ENCODE measurements at places on chromosomes 11 and 22.

- H3K27ac ChIP-seq = peak overlapping the region; percentile 80
- H3K4me3 ChIP-seq = peak overlapping the region; percentile 45
- H3K36me3 ChIP-seq = no peaks in the 10 kb centered on the region
- DNase-seq = peak; percentile 52
- peaks cover 30% of the 10 kb centered on the region for H3K4me1 ChIP-seq
- H3K27me3 ChIP-seq = no peaks in the 10 kb centered on the region
Observed at GRCh38 chr11:104705490-104706190, 192.6 kb downstream of the CASP12 start.

- no peaks in the 10 kb centered on the region for H3K27me3 ChIP-seq
- H3K4me1 ChIP-seq = no peaks in the 10 kb centered on the region
- H3K4me3 ChIP-seq = no peak overlapping the region
- no peak for DNase-seq
- H3K27ac ChIP-seq = no peak overlapping the region
Observed at GRCh38 chr11:131409345-131409744, 38.9 kb downstream of the NTM start.

GRCh38 chr11:122337704-122338103, 221.7 kb upstream of the BLID start:
- no peak overlapping the region for H3K4me3 ChIP-seq
- no peaks in the 10 kb centered on the region for H3K4me1 ChIP-seq
- peaks cover 8% of the 10 kb centered on the region for H3K27me3 ChIP-seq
- no peaks in the 10 kb centered on the region for H3K36me3 ChIP-seq
- DNase-seq = no peak

- H3K27me3 ChIP-seq = peaks cover 7% of the 10 kb centered on the region
- no peak for DNase-seq
- H3K4me1 ChIP-seq = no peaks in the 10 kb centered on the region
- H3K4me3 ChIP-seq = no peak overlapping the region
- no peaks in the 10 kb centered on the region for H3K36me3 ChIP-seq
- H3K27ac ChIP-seq = no peak overlapping the region
Observed at GRCh38 chr11:119999220-119999619, 138.7 kb downstream of the TRIM29 start.

DNA sequence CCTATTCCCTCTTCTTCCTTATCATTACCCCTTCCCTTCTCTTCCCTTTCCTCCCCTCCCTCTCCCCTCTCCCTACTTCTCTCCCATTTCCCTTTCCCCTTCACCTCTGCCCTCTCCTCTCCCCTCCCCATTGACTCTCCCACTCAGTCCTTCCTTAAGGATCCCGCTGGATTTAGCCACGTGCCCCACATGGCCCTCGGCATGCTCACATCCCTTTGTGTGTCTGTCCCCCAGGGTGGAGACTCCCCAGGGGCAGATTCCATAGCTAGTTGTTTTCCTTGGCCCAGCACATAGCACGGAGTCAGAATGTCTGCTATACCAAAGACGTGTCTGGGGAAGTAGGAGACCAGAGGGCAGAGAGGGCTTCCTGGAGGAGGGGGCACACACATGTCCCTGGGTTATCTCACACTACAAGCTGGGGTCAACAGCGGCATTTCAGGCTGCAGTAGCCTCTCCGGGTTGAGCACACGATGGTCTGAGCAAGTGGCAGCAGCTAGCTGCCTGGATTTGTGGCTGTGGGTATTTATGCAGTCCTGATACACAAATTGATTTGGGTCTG, 487.0 kb downstream of the TBC1D22A start:
- no peak overlapping the region for H3K4me3 ChIP-seq
- no peaks in the 10 kb centered on the region for H3K4me1 ChIP-seq
- no peaks in the 10 kb centered on the region for H3K27me3 ChIP-seq

GRCh38 chr11:61406067-61406466, 13.7 kb downstream of the TMEM216 start:
- peaks cover 84% of the 10 kb centered on the region for H3K36me3 ChIP-seq
- H3K27me3 ChIP-seq = no peaks in the 10 kb centered on the region
- no peak overlapping the region for H3K27ac ChIP-seq
- no peak for DNase-seq

DNA sequence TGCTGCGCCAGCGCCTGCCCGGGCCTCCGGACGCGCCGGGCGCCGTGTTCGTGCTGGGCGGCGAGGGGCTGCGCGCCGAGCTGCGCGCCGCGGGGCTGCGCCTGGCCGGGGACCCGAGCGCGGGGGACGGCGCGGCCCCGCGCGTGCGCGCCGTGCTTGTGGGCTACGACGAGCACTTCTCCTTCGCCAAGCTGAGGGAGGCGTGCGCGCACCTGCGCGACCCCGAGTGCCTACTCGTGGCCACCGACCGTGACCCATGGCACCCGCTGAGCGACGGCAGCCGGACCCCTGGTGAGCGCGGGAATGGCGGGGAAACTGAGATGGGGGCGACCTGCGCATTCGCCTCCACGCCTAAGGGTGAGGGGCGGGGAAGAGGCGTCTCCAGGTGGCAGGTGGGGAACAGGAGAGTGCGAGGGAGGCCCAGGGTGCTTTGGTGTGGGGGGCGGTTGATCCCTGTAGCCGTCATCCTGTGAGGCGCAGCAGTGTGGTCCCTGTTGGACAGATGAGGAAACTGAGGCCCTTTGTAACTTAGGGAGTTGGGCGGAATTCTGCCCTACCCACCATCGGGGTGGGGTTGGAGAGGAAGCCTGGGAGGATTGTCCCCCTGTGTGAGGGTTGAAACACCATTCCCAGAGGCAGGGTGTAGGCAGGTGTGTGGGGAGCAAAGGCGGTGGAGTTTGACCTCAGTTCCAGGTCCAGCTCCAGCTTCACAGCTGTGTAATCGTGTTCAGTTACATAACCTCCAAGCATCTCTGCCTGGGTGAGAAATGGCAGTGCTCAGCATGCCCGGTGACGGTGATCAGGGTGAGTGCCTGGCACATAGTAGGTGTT, 758 bp downstream of the PDXP start:
- DNase-seq = no peak
- peak overlapping the region; percentile 65 for H3K4me3 ChIP-seq
- H3K36me3 ChIP-seq = peaks cover 6% of the 10 kb centered on the region
- H3K27me3 ChIP-seq = no peaks in the 10 kb centered on the region
- no peak overlapping the region for H3K27ac ChIP-seq

DNA sequence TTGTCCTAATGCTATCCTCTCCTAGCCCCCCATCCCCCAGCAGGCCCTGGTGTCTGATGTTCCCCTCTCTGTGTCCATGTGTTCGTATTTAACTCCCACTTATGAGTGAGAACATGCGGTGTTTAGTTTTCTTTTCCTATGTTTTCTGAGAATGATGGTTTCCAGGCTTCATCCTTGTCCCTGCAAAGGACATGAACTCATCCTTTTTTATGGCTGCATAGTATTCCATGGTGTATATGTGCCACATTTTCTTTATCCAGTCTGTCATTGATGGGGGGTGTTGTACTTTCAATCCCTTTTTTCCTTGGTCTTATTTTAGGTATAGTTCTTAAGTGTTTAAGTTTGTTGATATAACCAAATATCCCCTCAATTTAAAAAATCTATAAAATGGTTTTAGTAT, 23.9 kb downstream of the EP300 start:
- H3K4me1 ChIP-seq = peaks cover 18% of the 10 kb centered on the region
- H3K36me3 ChIP-seq = peaks cover 55% of the 10 kb centered on the region
- DNase-seq = no peak
- H3K27me3 ChIP-seq = no peaks in the 10 kb centered on the region

DNA sequence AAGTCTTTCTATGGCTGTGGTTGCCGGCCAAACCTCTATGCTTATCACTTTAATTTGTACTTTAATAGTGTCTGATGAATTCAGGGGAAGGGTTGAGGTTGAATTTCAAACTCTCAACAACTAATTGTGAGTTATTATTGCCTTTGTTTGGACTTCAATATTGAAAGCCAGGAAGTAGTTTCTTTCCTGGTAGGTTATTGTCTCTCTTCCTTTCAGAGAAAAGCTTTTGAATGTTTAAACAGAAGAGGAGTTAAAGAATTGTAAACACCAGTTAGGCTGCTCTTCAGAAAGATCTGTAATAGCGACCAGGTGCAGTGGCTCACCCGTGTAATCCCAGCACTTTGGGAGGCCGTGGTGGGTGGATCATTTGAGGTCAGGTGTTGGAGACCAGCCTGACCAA, 22.2 kb downstream of the NNMT start:
- no peaks in the 10 kb centered on the region for H3K36me3 ChIP-seq
- H3K4me1 ChIP-seq = peaks cover 30% of the 10 kb centered on the region
- H3K4me3 ChIP-seq = no peak overlapping the region
- DNase-seq = no peak

GRCh38 chr11:89176938-89177337, 737 bp upstream of the TYR start:
- no peaks in the 10 kb centered on the region for H3K27me3 ChIP-seq
- DNase-seq = no peak
- H3K4me3 ChIP-seq = no peak overlapping the region
- no peaks in the 10 kb centered on the region for H3K36me3 ChIP-seq

GRCh38 chr11:121777056-121777455, 324.3 kb upstream of the SORL1-AS1 start:
- H3K4me1 ChIP-seq = no peaks in the 10 kb centered on the region
- H3K4me3 ChIP-seq = no peak overlapping the region
- no peak for DNase-seq
- no peaks in the 10 kb centered on the region for H3K36me3 ChIP-seq
- no peaks in the 10 kb centered on the region for H3K27me3 ChIP-seq

- peaks cover 23% of the 10 kb centered on the region for H3K27me3 ChIP-seq
- H3K4me3 ChIP-seq = no peak overlapping the region
- DNase-seq = no peak
- H3K36me3 ChIP-seq = no peaks in the 10 kb centered on the region
- no peak overlapping the region for H3K27ac ChIP-seq
Observed at GRCh38 chr22:45645150-45645525, 26.5 kb upstream of the ATXN10 start.

DNA sequence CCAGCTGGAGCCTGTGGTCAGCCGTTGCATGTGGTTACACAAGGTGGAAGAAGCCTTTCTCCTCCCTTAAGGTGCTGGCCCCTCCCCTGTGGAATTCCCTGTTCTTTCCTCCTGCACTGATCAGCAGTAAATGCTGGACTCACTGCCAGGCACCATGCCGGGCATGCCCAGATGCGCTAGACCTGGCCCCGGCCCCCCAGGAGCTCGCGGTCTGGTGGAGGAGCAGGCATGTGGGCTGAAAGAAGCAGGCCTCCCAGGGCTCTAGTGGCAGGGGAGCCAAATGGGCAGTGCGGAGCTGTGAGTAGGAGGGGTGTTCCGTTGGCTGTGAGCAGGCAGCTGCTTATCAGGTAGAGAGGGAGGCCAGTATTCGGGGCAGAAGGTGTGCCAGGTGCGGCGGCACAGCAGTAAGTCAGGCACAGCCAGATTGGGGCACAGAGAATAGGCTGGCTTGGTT, 10.2 kb downstream of the DGKZ start:
- no peaks in the 10 kb centered on the region for H3K27me3 ChIP-seq
- peak overlapping the region; percentile 3 for H3K27ac ChIP-seq
- no peak for DNase-seq
- peaks cover 38% of the 10 kb centered on the region for H3K36me3 ChIP-seq
- H3K4me1 ChIP-seq = peaks cover 79% of the 10 kb centered on the region

DNA sequence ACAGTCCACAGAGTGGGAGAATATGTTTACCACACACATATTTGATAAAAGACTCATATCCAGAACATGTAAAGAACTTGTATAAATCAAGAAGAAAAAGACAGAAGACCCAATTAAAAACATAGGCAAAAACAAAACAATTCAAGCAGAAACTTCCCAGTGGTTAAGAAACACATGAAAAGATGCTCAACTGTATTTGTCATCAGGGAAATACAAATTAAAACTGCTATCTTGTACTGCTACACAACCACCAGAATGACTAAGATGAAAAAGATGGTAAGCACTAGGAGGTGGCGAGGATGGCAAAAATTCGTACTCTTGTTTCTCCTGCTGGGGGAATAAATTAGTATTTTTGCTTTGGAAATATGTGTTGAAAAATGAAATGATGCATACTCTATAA, 192.3 kb upstream of the C11orf87 start:
- no peak overlapping the region for H3K4me3 ChIP-seq
- no peak overlapping the region for H3K27ac ChIP-seq
- H3K27me3 ChIP-seq = no peaks in the 10 kb centered on the region

DNA sequence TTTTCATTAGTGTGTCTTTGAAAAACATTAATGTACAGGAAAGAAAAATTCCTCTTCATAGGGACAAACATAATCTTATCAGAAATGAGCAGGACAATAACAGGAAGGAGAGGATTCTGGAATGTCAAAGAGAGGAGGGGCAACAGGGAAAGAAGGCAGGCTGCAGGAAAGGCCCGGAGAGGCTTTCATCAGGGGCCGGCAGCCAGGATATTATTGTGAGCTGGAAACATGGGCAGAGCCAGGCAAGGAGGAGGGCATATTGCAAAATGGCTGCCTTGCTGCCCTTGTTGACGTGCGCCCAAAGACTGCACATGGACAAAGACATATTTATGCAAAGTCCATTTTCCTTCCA, 433.7 kb downstream of the ETS1 start:
- DNase-seq = no peak
- H3K27ac ChIP-seq = no peak overlapping the region
- H3K4me3 ChIP-seq = no peak overlapping the region
- H3K4me1 ChIP-seq = no peaks in the 10 kb centered on the region

DNA sequence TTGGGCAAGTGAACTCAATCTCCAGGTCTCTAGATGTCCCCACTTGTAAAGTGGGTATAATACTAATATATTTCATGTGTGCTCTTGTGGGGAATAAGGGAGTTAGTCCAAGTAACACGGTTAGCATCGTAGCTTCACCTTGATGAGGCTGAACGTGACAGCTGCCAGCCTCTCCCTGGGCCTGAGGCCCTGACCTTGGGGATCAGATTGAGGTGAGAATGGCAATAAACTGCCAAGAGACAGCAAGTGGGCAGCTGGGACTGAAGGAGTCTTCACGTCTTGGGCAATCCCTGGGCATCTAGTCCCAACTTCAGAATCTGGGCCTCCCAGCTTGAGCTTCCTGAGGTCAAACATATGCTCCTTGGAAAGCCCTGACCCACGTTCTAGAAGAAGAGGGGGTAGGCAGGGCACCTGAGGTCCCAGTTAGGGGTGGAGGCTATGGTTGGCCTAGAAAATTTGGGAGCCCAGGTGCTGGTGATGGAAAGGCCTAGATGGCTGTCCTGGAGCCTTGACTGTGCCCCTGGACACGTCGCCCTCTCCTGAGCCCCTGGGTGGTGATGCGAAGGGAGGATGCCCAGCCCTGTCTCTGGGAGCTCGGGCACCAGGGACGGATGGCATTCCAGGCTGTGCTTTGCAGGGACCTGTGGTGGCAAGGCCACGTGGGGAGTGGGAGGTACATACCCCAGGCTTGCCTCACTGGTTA, 23.4 kb downstream of the ADAMTS15 start:
- H3K36me3 ChIP-seq = no peaks in the 10 kb centered on the region
- no peak overlapping the region for H3K27ac ChIP-seq
- no peaks in the 10 kb centered on the region for H3K4me1 ChIP-seq
- H3K4me3 ChIP-seq = no peak overlapping the region

GRCh38 chr11:59641156-59641555, 25.6 kb upstream of the OSBP start:
- no peak overlapping the region for H3K4me3 ChIP-seq
- H3K27ac ChIP-seq = no peak overlapping the region
- peaks cover 91% of the 10 kb centered on the region for H3K36me3 ChIP-seq
- DNase-seq = no peak
- H3K27me3 ChIP-seq = no peaks in the 10 kb centered on the region
